Type B pancreatic cell (in vitro differentiated cells): ENCODE measurements at places on chromosomes 4 and X. TPM values are rescaled to one million over a fixed set of nuclear protein-coding genes. Genes with fewer than 3 reads are reported as not detected.

GRCh38 chr4:107130157-107130556 is 94.0 kb upstream of the DKK2 start:
- no peak for DNase-seq

- DNase-seq: no peak
These were observed 77.0 kb upstream of the STX18 start for GRCh38 chr4:4618847-4619246.

GRCh38 chr4:22754116-22754515 is 61.4 kb downstream of the GBA3 start:
- DNase-seq: no peak

DNA sequence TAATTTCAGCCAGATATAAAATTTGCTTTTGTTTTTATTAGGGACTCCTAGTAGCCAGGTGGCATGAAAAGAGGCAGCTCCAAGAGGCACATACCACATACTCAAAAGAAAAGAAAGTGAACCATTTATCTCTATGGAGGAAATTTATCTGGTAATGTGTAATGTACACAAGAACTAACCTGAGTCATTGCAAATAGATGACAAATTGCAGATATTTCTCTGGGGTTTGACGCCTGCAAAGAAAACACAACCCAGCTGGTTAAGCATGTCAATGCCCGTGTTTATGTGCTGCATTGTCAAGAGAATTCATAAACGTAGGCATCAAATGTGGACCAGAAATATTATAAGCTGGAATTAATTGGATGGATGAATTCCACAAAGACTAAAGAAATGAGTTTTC is 46.9 kb upstream of the PHKA2 start:
- DNase-seq: no peak

Gene ZAR1
- 0.57 TPM in 1 of 2 replicates, not detected in the other for total RNA-seq

Gene MAGEB1
- not detected in 2 replicates for total RNA-seq

Gene PDGFC
- 18.1 and 39.9 TPM in 2 replicates for total RNA-seq

Gene GRIPAP1
- 43.3 and 54.7 TPM in 2 replicates for total RNA-seq
